DND-41 (cell line): ENCODE measurements at places on chromosomes 13 and 19.

GRCh38 chr19:55319785-55320184 lies 5.4 kb downstream of the TMEM150B start:
- DNase-seq = no peak

DNA sequence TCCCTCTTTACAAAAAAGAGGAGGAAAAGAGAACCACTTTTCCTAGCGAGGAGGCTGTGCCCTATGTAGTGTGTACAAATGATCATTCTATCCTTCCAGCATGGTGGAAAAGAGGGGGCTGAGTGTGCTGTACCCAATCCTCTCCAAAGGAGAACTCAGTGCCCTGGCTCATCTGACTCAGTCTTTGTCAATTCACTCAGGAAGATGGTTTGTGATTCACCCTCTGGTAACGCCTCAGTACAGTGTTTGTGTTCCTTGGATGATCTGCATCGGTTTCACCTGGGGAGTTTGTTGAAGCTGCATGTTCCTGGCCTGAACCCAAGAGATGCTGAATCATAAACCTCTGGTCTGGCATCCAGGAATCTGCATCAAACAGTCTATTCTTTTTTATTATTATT lies 18.3 kb upstream of the ENOX1 start:
- no peak for DNase-seq

DNA sequence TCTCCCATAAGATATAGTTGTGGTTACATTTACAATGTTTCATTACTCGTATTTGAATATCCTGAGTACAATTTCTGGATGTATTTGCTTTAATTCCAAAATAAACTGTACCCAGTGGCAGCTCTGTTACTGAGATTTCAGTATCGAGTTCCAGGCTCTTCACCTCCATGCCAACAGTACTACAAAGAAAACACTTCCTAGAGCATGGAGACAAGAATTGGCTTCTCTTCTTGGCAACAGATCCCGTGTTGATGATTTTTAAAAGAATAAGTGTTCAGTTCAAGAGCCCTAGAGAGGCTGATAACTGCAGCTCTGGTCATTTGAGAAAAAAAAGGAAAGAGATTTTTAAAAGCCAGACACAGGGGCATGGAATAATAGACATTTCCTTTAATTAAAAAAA lies 302.8 kb downstream of the EFNB2 start:
- DNase-seq = no peak

GRCh38 chr13:28356561-28357021 lies 138.3 kb downstream of the FLT1 start:
- DNase-seq = no peak

GRCh38 chr13:41199079-41199478 lies 4.7 kb upstream of the KBTBD7 start:
- DNase-seq = no peak

DNA sequence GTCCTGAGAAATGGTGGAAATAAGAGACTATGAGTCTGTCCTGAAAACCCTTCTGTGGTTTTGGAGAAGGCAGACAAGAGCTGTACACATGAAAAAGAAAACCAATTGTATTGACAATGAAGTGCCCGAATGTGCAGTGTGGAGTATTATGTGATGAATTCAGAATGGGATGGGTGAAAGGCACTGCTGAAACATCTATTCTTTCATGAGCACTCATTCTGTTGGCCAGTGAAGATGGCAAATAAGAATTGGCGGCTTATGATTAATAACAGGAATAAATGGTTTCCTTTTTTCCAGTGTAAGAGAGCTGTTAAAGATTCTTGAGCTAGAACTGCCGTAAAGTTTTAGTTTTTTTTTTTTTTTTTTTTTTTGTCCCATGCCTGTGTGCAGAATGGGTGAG lies 5.7 kb downstream of the POLR1D start:
- no peak for DNase-seq

DNA sequence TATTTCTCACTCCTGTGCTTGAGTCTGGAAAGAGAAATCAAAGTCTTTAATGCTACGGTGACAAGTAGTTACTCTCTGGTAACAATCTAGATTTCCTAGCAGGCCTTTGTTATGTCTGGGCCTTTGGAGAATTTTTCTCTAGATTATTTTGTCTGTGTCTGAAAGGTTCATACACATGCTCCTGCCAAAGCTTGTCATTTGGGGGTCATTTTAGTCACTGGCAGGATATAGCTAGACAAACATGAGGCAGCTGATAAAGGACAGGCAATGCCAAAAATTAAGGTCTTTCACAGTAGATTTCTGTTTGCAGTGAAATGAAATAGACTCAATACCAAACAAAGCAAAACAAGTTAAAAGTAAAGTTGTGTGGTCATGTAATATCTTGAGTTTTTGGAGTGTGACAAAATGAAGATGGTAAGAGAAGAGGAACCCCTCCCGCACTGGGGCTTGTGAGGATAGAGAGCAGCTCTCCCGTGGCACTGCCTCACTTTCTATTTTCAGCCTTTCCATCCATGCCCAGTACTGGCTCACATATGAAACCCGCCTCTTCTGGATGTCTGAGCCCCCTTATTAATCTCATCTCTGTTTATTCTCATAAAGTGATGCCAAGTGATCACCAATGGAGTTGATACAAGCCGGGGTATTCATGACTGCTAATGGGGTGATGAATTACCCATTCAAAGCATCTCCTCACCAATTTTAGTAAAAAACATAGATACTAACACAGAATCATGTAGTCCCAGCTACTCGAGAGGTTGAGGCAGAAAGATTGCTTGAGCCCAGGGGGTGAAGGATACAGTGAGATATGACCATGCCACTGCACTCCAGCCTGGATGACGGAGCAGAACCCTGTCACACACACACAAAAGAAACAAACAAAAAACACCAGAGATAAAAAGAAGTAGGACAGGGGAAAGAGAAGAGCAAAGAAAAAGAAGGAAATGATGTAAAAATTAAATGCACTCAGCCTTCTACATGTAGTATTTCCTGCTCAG lies 389.3 kb downstream of the FGF14 start:
- DNase-seq = no peak

- no peak for DNase-seq
Observed at GRCh38 chr13:98668155-98668554, 84.3 kb downstream of the SLC15A1 start.

- DNase-seq = no peak
Observed at GRCh38 chr13:106369858-106370257, 165.6 kb downstream of the EFNB2 start.

- no peak for DNase-seq
Observed at GRCh38 chr13:102028206-102028605, 373.6 kb downstream of the FGF14 start.

GRCh38 chr13:50585674-50586413 lies 257.6 kb downstream of the DLEU7 start:
- DNase-seq = no peak

DNA sequence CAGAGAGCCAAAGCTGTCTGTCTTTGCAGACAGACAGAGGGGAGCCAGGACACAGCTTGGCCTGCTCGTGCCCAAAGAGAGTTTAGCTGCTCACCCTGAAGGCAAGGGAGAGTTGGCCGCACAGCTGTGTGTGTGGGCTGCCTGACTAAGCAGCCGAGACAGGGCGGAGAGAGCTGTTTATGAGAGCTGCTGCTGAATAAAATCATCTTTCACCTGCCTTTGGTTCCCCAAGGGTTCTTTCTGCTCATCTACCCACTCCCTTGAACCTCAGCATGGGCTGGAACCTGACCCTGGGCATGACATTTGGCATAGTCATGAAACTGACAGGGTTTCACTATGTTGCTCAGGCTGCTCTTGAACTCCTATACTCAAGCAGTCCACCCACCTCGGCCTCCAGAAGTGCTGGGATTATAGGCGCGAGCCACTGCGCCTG lies 98.2 kb downstream of the RBM26 start:
- DNase-seq = peak; percentile 9

GRCh38 chr13:89458456-89458855 lies 1787.3 kb downstream of the SLITRK5 start:
- DNase-seq = no peak

DNA sequence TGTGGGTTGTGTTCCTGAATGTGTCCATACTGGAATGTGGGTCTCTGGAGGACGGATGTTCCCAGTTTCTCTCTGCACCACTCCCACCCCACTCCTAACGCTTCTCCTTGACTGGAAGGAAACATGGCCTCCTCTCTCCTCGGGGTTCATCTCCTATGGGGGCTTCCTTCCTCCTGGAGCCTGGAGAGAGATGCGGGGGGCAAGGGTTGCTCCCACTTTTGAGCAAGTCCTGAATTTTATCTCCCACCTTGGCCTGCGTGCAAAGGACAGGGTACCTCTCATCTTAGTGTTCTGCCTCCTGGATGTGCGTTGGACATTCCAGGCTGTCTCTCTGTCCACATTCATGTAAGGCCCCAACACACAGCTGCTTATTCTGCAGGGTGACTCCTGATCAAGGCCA lies 52.5 kb upstream of the UQCRFS1 start:
- DNase-seq = no peak

DNA sequence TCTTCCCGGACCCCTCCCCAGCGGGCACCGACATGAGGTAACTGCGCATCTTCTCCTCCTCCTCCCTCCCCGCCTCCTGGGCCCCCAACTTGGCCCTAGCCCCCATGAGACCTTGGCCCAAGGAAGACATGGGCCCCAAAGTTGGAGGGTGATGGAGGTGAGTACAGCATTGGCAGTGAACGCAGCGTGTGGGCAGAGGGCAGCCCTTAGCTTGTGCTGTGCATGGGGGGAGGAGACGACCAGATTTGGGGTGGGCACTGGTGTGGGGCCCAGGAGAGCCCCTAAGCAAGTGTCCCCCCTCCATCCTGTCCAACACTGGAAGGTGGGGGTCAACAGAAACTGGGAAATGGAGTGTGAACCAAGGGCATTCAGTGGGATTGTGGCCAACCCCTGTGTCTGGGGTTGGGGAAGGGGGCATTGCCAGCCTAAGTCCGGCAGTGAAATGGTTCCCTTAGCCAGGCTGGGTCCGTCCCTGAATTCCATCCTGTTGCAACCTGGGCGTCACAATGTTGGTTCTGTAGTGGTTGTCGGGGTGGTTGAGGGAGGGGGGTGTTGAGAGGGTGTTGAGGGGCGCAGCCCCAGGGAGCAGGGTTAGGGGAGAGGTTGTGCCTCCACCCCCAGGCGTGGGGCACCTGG lies 23.5 kb downstream of the NUMBL start:
- no peak for DNase-seq

DNA sequence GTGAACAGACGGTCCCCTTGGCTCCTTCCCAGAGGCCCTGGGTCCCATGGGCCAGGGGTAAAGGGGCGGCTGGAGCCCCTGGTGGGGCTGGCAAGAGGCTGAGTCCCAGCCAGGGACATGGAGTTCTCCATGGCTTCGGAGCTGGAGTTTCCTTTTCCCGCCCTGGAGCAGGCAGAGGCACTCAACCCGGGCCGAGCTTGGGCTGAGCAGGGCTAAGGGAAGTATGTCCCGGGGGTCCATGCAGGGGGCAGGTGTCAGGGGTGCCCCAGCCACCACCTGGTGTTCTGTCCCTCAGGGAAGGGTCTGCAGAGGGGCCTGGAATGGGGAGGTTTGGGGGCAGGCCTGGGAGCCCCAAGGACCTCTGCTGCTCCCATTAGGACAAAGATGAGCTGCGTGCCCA lies 54.0 kb upstream of the TPM4 start:
- no peak for DNase-seq

DNA sequence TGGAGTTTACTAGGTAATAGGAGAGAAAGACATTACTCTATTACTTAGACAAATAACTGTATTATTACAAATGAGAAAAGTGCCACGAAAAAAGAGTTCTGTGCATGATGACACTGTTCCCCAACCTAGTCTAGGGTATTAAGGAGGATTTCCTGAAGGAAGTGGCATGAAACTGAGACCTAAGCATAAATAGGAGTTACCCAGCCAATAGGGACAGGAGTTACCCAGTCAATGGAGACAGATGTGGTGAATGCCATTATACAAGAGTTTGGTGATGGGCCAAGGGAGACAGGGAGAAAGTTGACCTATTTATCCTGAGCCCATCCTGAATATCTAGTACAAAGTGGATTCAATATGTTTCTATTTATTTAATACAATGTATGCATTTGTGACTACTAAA lies 65.4 kb downstream of the KL start:
- no peak for DNase-seq

DNA sequence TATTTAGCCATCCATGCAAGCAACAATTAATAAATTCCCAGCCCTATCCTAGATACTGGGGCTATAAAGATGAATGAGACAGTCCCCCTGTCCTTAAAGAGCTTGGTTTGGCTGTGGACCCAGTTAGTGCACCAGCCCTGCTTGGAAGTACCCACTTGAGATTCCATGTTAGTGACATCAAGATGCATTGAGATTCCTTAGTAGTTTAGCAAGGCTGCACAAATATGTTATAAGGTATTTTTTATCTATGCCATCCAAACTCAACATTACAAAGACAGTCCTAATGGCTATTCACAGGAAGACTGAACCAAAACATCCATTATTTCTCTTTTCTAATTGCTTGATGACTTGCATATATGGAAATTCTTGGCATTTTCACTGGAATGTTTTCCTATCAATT lies 48.8 kb upstream of the RAP2A start:
- DNase-seq = no peak

DNA sequence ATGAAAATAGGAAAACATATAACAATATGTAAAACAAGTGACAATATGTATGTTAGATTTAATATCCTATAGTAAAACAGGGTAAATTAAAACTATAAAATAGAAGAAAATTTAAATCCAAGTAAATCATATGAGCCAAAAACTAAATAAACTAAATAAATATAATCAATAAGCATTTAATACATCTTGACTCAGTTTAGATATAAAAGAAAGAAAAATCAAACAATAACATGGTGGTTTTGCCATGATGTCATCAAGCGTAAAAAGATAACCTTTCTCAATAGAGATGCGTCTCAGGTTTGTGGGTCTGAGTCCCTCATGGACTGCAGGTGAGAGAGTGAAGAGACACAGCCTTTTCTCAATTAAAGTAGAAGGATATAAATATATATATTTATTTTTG lies 26.6 kb upstream of the ZNF331 start:
- no peak for DNase-seq

DNA sequence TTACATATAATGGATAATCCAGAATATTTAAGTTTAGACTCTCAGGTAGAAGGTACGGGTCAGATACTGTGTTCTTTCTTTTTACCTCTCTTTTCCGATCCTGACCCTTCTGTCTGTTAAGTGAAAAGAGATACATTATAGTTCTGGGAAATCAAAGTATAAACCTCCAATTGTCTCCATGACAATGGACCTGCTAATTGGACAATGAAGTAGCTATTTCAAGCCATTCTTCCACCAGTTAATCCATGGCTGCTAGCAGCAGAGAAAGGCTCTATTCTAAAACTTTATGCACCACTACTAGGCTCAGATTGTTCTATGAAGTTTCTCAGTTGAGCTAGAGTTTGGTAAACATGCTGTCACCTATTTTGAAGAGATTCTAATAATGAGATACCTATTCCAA lies 8.3 kb upstream of the NBEA start:
- no peak for DNase-seq

DNA sequence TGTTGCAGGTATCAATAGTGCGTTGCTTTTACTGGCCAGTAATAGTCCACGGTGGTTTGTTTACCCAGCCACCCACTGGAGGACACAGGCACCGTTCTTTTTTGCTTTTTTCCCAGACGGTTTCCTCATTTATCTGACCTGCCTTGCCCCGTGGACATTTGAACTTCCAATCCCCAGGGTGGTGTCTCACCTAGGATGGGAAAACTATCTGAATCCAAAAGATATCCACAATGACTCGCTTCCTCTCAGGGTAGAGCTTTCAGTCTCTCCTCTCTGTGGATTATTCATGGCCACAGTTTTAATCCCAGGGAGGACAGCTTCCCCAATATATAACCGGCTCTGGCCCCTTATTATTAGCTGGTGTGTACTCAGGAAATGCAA lies 170.8 kb downstream of the FOXO1 start:
- no peak for DNase-seq
